Epithelial cell of proximal tubule (primary cell): ENCODE measurements at places on chromosomes 3 and 15.

DNA sequence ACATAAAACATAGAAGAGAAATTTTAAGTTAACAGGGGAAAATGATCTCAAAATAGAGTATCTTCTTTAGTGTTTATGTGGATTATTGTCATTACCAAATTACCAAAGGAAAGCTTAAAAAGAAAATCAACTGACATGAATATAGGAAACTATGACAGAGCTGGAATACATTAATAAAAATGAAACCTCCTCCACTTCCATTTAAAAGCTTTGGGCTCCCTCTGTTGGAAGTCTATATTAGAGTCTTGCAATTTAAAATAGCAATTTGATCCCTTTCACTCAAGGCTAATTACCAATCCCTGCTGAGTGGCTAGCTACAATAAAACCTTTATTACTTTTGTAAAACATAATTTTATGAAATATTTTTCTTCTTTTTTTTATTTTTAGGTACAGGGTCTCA lies 61.4 kb upstream of the IMPG2 start:
- DNase-seq, result peak; percentile 4

GRCh38 chr3:192422997-192423342 lies 304.4 kb downstream of the FGF12 start:
- DNase-seq, result no peak

GRCh38 chr15:88069561-88069960 lies 187.0 kb downstream of the NTRK3 start:
- DNase-seq, result no peak

GRCh38 chr3:197186887-197187588 lies 111.4 kb downstream of the DLG1 start:
- DNase-seq, result peak; percentile 12

GRCh38 chr15:65360506-65360905 lies 17.3 kb downstream of the IGDCC3 start:
- DNase-seq, result no peak

DNA sequence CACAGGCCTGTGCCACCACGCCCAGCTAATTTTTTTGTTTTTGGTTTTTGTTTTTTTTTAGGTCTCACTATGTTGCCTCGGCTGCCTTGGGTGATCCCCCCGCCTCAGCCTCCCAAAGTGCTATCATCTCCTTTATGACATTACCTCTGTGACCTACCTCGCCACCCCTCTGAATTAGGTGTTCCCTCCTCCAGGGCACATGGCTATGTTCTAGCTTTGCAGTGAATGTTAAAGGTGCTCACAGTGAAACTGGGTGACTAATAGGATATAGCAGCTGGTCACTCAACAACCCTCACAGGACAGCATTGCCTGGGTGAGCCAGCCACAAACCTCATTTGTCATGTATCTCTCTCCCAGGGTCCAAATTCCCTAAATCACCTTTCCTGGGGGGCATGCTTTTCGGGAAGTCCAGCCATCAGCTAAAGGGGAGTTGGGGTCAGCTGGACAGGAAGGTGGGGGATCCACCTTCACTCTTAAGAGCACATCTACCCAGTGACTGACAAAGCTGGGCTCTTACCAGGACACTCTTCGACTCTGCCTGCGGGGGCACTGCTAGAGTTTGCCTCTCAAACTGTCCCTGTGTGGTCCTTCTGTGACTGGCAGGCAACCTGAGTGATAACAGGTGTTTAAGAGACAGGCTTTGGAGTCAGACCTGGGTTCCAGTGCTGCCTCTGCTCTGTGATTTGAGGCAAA lies 1.6 kb upstream of the TTLL3 start:
- DNase-seq, result no peak

DNA sequence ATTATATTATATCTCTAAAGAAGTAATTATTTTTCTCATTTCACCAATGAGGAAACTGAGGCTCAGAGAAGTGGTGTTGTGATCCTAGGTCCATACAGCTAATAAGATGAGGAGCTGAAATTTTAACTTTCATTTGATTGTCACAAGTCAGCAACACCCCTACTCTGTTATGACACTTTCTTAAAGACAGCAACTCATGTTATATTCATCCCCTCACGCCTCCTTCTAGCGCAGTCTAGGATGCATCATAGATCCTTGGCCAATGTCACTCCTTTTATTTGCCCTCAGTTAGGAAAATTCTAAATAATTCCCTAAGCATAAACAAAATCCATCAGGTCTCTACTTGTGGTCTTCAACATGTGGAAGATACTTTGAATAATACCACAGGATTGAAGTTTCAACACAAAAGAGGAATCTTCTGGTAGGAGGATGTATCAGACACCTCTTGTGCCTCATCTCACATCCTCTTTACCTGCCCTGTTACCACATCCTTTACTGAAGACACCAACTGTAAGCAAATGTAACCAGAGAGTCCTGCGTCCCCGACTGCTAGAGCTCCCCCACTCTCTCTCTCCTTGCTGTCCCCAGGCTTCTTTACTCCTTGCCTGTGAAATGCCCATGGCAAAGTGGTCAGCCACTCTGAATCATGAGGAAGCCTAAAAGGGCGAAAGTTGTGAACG lies 53.7 kb downstream of the TRIM42 start:
- DNase-seq, result no peak

- DNase-seq, result no peak
These were observed 6.6 kb downstream of the ACKR2 start for GRCh38 chr3:42815826-42816225.

DNA sequence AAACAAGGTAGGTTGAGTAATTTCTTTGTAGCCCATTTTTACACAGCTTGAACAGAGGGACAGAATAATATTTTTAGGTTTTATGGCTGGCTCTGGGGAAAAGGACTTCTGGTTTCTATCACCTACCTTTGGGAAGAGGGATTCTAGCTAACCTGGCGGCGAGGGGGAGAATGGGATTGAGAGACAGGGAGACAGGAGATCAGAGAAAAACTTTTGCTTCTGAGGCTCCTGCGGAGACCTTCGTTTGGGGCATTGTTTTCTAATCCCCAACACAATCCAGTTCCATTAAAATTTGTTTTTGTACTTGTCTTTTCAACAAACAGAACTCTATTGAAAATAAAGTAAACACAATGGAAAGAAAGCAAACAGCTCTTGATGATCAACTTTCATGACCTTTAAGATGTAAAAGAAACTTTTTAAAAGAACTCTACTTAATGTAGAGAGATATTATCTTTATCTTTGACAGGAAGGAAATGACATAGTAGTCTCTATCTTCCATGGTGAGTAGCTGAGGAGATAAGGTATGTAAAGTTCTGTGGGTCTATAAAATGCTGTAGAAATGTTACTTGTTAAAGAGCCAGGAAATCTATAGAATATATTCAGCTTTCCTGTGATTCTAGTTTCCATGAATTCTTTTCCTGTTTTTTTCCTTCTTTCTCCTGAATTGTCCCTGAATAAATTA lies 37.0 kb upstream of the P2RY1 start:
- no peak for DNase-seq
